ENCODE measurements at places on chromosomes 12 and 14.

GRCh38 chr12:119808441-119808840 is 68.7 kb downstream of the CIT start:
- DNase-seq = peak; percentile 50

DNA sequence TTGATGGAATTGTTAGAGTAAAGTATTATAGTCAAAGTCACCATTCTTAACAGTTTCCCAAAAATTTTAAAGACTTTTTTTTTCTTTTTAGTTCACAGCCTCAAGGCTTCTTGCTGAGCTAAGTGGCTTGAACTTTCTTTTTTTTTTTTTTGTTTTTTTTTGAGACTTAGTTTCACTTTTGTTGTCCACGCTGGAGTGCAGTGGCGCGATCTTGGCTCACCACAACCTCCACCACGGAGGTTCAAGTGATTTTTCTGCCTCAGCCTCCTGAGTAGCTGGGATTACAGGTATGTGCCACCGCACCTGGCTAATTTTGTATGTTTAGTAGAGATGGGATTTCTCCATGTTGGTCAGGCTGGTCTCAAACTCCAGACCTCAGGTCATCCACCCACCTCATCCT is 92.8 kb downstream of the SETD3 start:
- no peak for DNase-seq

- no peak for DNase-seq
Measured at GRCh38 chr12:106705971-106706370, 68.5 kb upstream of the RIC8B start.

GRCh38 chr14:84929086-84929485 is 600.9 kb upstream of the FLRT2 start:
- DNase-seq = no peak
